ENCODE measurements at places on chromosomes 6 and 20. TPM values are rescaled to one million over a fixed set of nuclear protein-coding genes. Genes with fewer than 3 reads are reported as not detected.

Gene CPNE5
- total RNA-seq: 2.0 TPM

DNA sequence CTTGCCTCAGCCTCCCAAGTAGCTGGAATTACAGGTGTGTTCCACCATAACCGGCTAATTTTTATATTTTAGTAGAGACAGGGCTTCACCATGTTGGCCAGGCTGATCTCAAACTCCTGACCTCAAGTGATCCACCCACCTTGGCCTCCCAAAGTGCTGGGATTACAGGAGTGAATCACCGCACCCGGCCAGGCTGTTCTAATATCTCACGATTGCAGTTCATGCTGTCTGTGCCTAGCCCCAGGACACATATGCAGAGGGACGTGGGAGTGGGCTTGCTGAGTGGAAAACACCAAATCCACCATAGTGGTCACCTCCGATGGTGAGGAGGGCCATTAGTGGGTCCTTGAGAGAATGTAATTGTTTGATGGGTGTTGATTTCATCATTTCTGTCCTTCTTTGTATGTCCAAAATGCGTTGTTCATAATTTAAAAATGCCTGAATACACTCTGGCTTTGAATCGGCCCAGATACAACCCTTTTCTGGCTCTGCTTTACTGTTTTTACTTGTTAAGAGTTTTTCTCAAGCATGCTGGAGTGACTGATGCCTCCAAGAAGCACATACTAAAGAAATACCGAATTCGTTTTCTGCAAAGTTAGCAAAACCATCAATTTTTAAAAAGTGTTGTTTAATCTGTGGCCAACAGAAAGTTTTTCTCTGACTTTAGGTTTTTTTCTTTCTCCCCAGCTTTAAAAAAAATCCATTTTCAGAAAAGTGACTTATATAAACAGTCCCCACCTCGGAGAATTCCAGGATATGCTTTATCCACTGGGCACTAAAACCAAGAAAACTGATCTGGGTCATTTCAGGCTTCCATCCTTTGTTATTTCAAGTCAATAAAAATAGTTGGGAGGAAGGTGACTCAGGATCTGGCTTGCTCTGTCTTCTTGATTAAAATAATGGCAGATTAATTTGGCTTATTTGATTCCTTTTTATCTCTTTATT, 18.8 kb upstream of the RALGAPA2 start:
- no peaks in the 10 kb centered on the region for H3K27me3 ChIP-seq
- no peak overlapping the region for H3K4me3 ChIP-seq
- no peak overlapping the region for H3K27ac ChIP-seq

Gene PTK6
- total RNA-seq: not detected

Gene CARMIL1
- total RNA-seq: 29.1 TPM

Gene PBOV1
- not detected for total RNA-seq

DNA sequence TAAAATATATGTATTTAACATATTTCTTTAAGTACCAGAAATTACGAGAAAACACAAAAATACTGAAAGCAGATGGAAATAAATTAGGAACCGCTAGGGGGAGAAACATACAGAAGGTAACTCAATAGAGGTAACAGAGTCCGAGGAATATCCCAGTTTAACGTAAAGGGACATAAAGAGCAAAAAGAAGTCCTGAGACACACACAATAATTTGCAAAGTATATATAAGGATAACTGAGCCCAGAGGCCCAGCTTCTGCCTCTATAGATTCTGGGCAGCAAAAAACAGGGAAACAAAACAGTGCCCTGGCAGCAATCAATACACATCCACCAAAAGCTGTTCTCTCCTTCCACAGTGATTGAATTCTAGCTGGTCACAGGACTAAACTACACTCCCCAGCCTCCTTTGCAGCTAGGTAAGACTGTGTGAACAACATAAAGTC, 15.1 kb downstream of the TBC1D32 start:
- H3K4me1 ChIP-seq: no peaks in the 10 kb centered on the region
- H3K36me3 ChIP-seq: no peaks in the 10 kb centered on the region
- H3K27ac ChIP-seq: no peak overlapping the region
- no peak overlapping the region for H3K4me3 ChIP-seq
- no peaks in the 10 kb centered on the region for H3K27me3 ChIP-seq

DNA sequence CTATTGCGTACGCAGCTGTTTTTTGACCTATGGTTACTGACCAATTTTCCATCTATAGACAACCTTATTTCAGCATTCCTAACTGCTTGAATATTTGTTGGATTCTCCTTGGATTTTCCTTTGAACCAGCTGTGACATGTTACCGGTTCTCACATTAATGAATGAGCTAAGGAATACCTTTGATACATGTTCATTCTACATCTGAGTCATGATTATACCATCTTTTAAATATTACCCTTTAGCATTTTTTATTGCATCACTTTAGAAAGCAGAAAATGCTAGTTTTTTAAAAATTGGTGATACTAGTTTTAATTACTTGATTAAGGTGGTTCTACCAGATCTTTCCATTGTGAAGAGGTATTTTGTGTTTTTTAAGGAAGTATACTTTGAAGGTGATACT, 1.9 kb upstream of the IGF2R start:
- H3K4me1 ChIP-seq: peaks cover 15% of the 10 kb centered on the region
- no peak overlapping the region for H3K4me3 ChIP-seq
- DNase-seq: no peak
- H3K27ac ChIP-seq: no peak overlapping the region

- no peak overlapping the region for H3K27ac ChIP-seq
- DNase-seq: no peak
- no peaks in the 10 kb centered on the region for H3K36me3 ChIP-seq
- no peaks in the 10 kb centered on the region for H3K27me3 ChIP-seq
- no peak overlapping the region for H3K4me3 ChIP-seq
- no peaks in the 10 kb centered on the region for H3K4me1 ChIP-seq
These were observed 43.6 kb upstream of the SMLR1 start for GRCh38 chr6:130783416-130784107.

Gene PNLDC1
- 1.1 TPM for total RNA-seq

GRCh38 chr20:32894026-32894483, 35.3 kb downstream of the EFCAB8 start:
- no peak overlapping the region for H3K27ac ChIP-seq
- H3K36me3 ChIP-seq: no peaks in the 10 kb centered on the region
- DNase-seq: no peak
- no peak overlapping the region for H3K4me3 ChIP-seq
- no peaks in the 10 kb centered on the region for H3K27me3 ChIP-seq
- H3K4me1 ChIP-seq: no peaks in the 10 kb centered on the region

Gene GNMT
- 2.0 TPM for total RNA-seq

Gene TRIM40
- total RNA-seq: not detected

- H3K27me3 ChIP-seq: no peaks in the 10 kb centered on the region
- no peaks in the 10 kb centered on the region for H3K4me1 ChIP-seq
- no peak overlapping the region for H3K4me3 ChIP-seq
- H3K27ac ChIP-seq: no peak overlapping the region
These were observed 67.2 kb upstream of the SYNDIG1 start for GRCh38 chr20:24402188-24402587.

- H3K27ac ChIP-seq: peak overlapping the region; percentile 52
- no peaks in the 10 kb centered on the region for H3K27me3 ChIP-seq
- no peaks in the 10 kb centered on the region for H3K4me1 ChIP-seq
- DNase-seq: peak; percentile 23
These were observed 41.1 kb upstream of the TMEM170B start for GRCh38 chr6:11496152-11497060.

GRCh38 chr20:43658069-43658722, 8.7 kb upstream of the MYBL2 start:
- no peaks in the 10 kb centered on the region for H3K36me3 ChIP-seq
- no peak overlapping the region for H3K4me3 ChIP-seq
- no peak for DNase-seq
- peak overlapping the region; percentile 86 for H3K27ac ChIP-seq
- peaks cover 10% of the 10 kb centered on the region for H3K4me1 ChIP-seq

Gene OXT
- total RNA-seq: not detected

DNA sequence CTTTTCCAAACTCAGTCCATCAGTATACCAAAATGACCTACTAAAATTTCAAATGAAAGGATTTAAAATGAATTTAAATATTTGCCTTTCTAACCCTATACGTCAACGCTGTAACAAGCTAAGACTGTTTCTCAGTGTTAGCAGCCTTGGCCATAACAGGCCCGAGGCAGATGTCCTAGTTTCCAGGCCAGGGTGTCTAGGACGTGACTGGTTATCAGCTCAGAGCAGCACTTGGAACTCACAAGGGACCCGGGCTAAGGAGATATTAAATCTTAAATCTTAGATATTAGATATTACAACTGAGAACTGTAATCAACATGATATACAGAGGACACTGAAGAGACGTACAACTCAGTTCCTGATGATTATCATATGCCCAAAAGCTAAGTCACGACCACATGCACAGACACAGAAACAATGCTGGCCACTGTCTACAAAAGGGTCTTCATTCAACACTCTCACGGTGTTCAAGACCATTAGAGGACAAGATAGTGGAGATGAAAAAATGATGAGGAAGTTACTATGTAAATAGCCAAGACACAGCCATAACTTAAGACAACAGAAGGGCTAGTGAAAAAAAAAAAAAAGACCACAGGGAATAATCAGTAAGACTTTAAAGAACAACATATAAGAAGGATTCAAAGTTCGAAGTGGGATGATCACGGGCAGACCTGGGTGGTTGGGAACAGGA, at the start of gene CLDN20:
Gene CLDN20 (plus strand): TSS at position 641 of the 691 bp plus-strand sequence. CDS start 11,707 bp downstream, outside the sequence.
- H3K36me3 ChIP-seq: no peaks in the 10 kb centered on the region
- peaks cover 4% of the 10 kb centered on the region for H3K4me1 ChIP-seq
